HFFc6 (cell line): ENCODE measurements at places on chromosomes 4 and X.
A peak's percentile ranks its signal among the peaks of the same experiment; 100 is the strongest.

GRCh38 chrX:42531441-42531840 lies 246.5 kb downstream of the PPP1R2C start:
- DNase-seq = no peak

- no peak for DNase-seq
Observed at GRCh38 chr4:183202523-183202922, 103.5 kb downstream of the WWC2 start.

GRCh38 chr4:172818901-172819300 lies 349.7 kb upstream of the GALNT7 start:
- no peak for DNase-seq

- DNase-seq = no peak
Observed at GRCh38 chrX:20664774-20665173, 398.1 kb upstream of the RPS6KA3 start.

DNA sequence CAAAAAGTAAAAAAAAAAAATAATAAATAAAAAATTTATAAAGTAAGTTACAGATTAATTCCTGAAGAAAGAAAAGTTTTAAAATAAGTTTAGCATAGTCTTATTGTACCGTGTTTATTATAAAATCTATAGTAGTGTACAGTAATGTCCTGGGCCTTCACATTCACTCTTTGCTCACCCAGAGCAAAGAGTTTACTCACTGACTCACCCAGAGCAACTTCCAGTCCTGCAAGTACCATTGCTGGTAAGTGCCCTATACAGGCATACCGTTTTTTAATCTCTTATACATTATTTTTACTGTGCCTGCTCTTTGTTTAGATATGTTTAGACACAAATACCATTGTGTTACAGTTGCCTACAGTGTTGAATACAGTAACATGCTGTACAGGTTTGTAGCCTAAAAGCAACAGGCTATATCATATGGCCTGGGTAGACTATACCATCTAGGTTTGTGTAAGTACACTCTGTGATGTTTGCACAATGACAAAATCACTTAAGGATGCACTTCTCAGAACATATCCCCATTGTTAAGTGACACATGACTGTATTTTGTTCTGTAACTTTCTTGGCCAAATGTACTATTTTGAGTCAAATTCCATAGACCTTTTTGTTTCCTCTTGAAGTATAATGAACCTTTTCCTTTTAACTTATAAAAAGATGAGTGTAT lies 199.0 kb upstream of the NUDT6 start:
- DNase-seq = peak; percentile 33

- peak; percentile 62 for DNase-seq
Observed at GRCh38 chr4:152983774-152984411, 47.8 kb downstream of the FHDC1 start.

DNA sequence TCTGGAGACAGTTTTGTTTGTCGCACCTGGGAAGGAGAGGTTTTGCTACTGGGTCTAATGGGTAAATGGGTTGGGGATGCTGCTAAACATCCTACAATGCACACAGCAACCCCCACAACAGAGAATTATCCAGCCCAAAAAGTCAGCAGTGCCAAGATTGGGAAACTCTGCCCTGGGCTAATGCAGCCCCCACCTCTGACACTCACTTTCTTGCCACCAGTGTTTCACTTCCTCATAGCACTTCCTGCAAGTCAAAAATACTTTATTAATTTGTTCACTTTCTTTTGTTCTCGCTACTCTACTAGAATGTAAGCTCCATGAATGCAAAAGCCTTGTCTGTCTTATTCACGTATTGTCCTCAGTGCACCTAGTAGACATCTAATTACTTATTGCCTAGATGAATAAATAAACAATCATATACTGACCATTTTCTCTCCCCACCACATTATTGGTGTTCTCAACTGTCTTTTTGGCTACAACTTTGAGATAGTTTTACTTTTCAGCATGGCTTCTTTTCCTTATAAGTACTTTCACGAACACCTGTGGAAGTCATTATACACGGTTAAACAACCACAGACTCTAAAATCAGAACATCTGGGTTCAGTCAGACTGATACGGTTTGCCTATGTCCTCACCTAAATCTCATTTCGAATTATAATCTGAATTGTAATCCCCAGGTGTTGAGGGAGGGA lies 82.0 kb upstream of the PITX2 start:
- no peak for DNase-seq
